ENCODE measurements at places on chromosomes 4 and X.

DNA sequence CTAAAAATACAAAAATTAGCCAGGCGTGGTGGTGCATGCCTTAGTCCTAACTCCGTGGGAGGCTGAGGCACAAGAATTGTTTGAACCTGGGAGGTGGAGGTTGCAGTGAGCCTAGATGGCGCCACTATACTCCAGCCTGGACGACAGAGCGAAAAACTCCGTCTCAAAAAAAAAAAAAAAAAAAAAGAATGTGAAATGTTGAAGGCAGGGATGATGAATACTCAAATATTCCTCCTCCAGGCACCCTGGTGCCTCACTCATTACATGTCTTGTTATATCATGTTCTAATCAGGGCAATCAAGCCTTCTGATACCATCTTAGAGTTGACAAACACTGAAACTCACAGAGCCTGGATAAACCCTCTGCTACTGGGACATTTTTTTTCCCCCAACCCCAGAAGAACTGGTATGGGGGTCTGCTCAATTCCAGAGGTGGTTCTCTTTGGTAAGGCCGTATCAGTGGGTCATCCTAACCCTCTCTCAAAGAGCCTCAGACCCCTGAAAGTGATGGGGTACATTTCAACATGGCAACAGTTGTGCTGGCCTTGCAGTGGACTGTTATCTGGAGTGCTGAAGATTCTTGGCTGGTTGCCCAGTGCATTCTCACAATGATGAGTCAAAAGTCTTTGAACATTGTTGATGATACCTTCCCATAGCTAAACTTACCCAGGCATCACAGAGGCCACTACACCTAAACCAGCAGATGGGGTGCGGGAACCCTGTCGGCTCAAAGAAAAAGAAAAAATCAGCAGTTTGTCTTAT is 2.4 kb upstream of the SH3KBP1 start:
- DNase-seq: peak; percentile 40

DNA sequence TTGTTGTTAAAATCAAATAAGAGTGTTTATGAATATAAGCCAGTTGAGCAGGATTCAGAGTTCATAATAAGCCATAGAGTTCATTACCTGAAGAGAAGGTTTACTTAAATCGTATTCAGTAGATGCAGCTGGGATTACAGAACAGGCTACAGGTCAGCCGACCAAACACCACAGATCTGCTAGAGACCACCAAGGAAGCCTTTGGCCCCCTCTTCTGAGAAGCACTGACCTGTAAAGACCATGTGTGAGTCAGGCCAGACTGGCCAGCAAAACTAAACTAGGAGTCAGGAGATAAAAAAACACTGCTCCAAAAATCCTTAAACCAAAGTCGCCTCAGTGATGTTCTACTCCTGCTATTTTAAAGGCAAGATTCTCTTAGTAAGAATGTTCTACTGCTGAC is 1125.5 kb downstream of the FAT4 start:
- DNase-seq: no peak

DNA sequence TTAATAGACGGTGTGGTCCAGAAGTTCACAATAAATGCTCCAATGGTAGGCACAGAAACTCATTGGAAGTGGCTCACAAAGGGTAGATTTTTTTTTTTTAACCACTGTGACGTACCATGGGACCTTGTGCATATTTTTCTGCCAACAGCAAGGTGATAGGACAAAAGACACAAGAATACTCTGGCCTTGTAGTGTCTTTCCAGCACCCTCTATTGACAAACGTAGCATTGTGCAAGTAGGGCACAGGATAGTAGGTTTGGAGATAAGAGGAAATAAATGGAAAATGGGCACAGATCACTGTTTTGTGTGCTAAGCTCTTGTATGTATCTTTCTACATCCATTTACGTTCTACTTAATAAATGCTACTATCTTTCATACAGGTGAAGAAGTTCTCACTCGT is 2054.9 kb downstream of the PCDH7 start:
- DNase-seq: no peak

DNA sequence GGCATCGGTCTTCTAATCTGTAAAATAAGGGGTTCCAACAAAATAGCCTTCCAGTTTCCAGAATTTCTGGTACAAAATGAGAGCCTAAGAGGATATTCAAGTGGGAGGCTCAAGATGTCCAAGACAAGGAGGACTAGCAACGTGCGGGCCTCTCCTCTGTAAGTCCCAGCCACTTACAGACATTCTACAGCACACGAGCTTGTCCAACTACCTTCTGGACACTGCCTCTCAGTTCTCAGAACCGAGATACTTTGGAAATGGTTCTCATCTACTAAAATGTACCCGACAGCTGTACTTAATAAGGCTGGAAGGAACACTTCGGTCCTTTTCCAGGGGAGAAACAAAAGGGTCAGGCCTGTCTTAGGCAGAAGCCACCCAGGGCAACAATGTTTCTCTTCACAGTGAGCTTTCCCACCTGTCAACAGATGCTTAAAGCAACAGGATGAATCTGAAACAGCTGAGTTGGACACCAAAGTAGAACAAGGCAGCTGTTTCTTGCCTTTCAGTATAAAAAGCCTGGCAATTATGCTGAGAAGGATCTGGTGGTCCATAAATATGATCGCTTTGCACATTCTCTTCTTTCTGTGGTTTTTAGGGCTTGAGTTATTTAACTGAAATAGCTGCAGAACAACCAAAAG is 127.0 kb downstream of the HS6ST2 start:
- no peak for DNase-seq

DNA sequence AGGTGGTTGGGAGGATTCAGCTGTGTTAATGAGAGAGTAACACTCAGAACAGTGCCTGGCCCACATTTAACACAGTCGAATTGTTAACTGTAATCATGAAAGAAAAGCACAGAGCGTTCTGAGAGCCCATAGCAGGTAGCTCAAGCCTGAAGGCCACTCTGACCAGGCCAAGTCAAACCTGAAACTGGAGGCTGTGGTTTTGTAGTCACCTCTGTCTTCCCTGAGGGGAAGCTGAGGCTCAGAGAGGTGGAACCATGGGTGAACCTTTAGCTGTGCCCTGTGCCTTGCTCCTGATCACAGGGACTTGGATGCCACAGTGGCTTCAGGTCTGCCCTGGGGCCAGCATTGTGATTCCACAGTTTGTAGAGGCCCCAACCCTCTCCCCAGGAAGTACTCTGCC is 16.6 kb upstream of the UBA1 start:
- no peak for DNase-seq
